ENCODE measurements at places on chromosomes 6 and 20.
A peak's percentile ranks its signal among the peaks of the same experiment; 100 is the strongest.

DNA sequence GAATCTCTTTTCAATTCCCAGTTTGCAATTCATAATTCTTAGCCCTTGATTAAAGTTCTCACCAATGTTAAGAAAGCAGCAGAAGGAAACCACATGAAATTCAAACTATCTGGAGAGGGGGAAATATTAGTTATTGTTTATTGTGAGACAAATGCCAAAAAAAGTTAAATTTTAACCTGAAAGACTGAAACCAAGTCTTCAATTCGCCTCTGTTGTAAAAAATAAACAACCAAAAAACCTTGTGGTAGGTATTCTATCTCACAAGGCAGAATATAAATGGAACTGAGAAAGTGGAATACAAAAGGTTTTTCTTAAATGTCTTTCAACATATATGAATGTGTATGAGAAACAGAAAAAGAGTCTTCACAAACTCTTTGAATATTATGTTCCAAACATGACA lies 24.8 kb downstream of the TMX4 start:
- no peak for DNase-seq

GRCh38 chr6:43738267-43738676 lies 31.7 kb upstream of the VEGFA start:
- DNase-seq, result no peak

DNA sequence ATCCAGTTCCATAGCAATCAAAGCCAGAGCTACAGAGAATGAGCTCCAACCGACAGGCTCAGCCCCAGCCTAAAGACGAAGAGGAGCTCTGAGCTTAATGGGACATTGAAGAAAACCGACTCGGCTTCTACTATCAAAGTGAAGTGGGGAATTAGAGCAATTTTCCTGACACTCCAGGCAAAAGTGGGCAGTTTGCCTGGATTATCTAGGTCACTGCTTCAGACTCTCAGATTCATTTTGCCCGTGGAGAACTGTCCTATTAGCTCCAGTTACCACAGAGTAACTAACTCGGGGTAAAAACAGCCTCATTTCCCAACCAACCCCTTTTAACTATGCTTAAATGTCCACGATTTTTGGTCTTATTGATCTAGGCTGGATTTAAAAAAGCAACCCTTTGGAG lies 592.1 kb upstream of the NRSN1 start:
- no peak for DNase-seq

- DNase-seq, result no peak
These were observed 112.6 kb downstream of the DCDC2 start for GRCh38 chr6:24245275-24245674.

GRCh38 chr20:17061715-17062114 lies 165.1 kb upstream of the PCSK2 start:
- DNase-seq, result no peak

DNA sequence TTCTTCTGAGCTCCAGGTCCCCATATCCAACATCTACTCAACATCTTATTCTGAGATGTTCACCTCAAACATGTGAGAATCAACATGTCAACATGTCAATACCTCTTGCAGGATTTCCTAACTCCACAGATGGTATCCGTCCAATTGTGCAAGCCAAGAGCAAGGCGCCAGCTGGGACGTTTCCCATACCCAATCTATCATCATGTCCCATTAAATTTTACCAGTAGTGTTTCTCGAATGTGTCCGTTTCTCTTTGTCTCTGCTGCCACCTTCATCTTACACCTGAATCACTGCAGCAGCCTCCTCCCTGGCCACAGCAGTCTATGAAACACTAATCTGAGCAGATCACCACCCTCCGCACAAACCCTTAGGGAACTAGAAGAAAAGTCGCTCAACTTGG lies 78.0 kb upstream of the RPS6KA2 start:
- no peak for DNase-seq

DNA sequence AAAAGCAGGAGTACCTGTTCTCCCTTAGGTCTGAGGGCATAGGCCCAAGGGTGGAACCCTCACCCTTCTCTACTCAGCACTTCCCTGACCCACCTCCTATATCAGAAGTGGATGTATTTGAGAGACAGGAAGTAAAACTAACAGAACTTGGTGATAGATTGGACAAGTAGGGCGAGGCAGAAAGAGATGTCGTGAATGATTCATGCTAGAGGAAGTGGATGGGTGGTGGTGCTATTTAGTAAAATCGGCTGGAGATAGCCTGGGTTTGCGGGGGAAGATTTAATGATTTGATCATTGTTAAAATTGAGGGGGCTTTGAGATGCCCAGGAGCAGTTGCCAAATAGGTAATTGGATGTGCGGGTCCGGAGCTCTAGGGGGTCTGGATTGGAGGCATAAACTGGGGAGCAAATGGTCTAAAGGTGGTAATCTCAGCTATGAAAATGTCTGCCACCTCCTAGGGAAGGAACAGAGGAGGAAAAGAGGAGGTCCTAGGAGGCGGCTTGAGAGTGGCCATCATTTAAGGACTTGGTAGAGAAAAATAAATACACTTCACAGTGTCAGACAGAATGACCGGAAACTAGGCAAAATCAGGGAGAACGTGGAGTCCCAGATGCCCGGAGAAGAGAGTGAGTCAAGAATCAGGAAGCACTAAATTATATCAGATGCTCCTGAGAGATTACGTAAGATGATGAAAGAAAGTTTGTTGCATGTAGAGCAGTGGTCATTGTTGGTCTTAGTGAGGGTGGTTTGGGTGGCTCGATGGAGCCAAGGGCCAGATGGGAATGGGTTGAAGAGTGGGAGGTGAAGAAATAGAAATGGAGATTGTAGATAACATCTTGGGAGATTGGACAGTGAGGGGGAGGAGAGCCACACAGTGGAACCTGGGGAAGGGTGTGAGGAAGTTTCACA lies 142.0 kb downstream of the CEP57L1 start:
- no peak for DNase-seq

DNA sequence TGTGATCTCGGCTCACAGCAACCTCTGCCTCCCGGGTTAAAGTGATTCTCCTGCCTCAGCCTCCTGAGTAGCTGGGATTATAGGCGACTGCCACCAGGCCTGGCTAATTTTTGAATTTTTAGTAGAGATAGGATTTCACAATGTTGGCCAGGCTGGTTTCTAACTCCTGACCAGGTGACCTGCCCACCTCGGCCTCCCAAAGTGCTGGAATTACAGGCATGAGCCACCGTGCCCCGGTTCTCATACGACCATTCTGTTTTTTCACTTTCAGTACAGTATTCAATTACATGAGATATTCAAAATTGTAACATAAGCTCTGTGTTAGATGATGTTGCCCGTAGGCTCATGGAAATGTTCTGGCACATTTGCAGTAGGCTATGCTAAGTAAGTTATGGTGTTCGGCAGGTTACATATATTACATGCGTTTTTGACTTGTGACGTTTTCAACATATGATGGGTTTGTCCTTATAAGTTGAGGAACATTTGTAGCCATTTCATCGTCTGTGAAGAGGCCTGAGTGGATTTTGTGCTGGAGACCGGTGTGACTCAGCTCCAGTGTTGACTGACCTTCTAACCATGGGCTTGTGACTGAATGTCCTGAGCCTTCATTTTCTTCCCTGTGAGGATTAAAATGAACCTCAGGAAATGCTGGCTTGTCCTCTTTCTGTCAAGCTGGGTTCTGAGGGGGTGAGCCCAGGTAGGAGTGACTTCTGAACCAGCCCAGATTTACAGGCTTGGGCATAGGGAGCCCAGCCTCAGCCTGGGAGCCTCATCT lies 12.2 kb downstream of the PPARD start:
- DNase-seq, result no peak

DNA sequence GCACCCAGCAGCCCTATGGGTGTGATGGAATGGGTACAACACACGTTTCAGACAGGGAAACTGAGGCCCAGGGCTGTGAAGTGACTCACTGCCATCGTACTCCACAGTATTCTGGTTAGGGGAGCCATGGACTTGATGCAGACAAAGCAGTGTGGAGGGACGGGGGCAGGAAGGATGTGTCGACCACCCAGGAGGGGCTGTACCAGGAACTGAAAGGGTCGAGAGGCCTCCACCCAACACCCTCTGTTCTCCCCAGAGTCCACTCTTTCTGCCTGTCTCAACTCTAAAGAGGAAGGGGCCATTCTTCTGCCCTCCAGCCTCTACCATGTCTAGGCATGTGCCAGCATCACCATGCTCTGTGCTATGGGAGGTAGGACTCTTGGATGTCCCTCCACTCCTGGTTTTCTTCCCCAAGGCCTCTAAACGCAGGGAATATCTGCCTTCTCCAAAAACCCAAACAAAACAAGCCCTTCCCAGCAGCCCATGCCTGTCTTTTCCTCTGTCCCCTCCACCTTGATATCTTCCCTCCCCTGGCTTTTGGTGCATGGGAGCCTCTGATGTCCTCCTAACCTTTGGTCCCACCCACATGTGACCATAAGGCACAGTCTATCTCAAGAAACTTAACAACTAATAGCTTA lies 7.4 kb downstream of the SLC22A1 start:
- no peak for DNase-seq

- no peak for DNase-seq
These were observed 32.8 kb upstream of the SSTR4 start for GRCh38 chr20:23002276-23002675.

DNA sequence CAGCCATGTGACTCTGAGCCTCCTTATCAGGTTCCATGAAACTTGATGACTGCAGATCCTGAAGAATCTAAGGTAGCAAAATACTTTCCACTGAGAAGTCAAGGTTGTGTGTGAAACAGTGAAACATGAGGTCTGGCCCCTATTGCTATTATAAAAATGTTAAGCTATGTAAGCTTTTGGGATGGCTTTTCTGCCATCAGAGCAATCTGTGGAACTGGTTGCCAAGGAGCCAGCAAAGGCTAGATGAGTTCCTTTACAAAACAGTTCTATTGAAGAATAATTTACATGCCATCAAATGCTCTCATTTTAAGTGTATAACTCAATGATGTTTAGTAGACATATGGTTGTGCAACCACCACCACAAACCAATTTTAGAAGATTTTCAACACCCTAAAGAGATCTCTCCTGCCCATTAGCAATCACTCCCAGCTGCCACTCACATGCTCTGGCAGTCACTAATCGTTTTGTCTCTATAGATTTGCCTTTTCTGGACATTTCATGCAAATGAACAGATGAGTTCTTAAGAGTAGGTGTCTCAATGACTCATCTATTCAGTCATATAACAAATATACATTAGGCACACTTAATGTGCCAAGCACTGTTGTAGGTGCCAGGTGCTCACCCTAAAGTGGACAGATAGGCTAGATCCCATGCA lies 19.9 kb upstream of the MEP1A start:
- no peak for DNase-seq

- DNase-seq, result no peak
These were observed 43.0 kb upstream of the NELFCD start for GRCh38 chr20:58938078-58938477.

GRCh38 chr20:752291-752690 lies 16.0 kb downstream of the SLC52A3 start:
- no peak for DNase-seq

DNA sequence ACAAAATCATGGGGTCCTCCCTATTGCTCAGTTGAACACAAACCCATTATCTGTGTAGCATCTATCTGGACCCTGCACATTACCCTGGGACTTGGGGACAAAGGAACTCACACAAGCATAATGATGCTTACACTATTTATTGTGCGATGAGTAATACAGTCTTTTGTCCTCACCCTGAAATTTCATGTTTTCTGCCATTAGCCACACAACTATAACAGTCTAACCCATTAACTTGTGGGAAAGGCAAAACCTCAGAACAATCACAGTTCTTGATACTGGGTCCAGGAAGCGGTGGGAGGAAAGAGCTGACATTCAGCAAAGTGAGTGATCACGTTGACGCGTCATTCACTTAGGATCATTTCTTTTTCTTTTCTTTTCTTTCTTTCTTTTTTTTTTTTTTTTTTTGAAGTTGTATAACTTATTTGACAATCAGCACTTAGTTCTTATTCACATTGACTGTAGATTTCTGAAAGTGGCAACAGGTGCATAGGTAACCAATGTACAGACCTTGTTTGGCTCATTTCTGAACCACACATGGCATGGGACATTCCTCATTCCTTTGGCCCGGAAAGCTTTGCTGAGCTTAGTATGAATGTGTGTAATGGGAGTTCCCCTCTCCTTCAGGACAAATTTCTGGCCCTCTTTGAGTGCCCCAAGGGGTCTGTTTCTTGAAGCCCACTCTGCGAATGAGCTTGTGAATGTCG lies 94.8 kb upstream of the CNKSR3 start:
- DNase-seq, result no peak

- DNase-seq, result peak; percentile 98
These were observed 39.2 kb downstream of the ZMYND8 start for GRCh38 chr20:47317127-47317895.

- no peak for DNase-seq
These were observed 634.4 kb upstream of the MMS22L start for GRCh38 chr6:97917369-97917768.

DNA sequence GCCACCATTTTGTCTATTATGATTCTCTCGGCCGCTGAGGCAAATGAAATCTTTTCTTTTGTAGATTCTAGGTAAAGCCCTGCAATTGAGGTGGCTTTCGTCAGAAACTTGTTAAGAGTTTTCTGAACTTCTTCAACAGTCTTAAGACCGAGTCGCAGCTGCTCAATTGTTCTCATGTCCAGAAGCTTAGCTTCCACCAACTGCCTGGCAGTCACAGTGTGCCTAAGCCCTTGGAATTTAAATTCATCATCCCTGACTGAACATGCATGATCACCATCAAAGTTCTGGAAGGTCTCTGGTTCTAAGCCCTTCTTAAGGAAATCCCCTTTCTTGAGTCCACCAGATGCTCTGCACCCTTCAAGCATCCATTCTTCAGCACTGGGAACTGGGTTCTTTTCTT lies 25.7 kb downstream of the DST start:
- DNase-seq, result no peak

DNA sequence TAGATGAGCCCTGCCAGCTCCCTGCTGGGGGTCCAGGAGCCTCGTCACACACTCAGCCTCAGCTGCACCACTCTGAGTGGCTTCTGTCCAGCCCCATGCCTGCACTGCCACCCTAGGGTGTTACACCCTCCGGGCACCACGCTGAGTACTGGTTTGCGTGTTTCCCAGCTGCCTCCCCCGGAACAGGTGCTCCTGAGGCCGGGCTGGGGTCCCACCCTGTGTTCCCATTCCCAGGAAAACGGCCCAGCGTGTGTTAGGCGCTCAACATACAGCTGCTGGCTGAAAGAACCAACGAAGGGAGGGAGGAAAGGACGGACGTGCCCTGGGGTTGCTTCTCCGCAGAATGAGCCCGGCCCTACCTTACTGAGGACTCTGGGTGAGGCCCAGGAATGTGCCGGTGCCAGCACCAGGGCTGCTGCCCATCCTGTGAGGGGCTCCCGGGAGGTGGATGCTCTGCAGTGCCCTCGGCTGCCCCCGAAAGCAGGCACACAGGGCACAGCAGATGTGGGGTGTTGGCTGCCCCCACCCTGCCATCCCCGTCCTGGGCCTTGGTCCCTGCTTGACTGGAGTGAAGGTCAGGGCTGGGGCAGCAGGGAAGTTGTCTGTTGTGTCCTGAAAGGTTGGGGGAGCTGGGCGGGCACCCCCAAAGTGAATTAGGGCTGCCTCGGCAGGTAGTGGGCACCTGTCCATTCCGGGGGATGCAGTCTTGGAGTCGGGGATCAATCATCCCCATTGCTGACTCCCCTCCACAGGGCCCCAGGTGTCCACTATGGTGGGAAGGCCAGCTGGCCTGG lies 16.3 kb downstream of the LAMA5 start:
- DNase-seq, result no peak

- no peak for DNase-seq
These were observed 138.0 kb upstream of the TBX18 start for GRCh38 chr6:84902354-84902928.

Data from urothelium cell line (cell line).